Muscle of leg (tissue), 16 donors: ENCODE measurements at places on chromosomes 4 and X. TPM values are rescaled to one million over a fixed set of nuclear protein-coding genes. Genes with fewer than 3 reads are reported as not detected.
A peak's percentile ranks its signal among the peaks of the same experiment; 100 is the strongest.

Gene INTU
- 10.6 TPM for total RNA-seq

DNA sequence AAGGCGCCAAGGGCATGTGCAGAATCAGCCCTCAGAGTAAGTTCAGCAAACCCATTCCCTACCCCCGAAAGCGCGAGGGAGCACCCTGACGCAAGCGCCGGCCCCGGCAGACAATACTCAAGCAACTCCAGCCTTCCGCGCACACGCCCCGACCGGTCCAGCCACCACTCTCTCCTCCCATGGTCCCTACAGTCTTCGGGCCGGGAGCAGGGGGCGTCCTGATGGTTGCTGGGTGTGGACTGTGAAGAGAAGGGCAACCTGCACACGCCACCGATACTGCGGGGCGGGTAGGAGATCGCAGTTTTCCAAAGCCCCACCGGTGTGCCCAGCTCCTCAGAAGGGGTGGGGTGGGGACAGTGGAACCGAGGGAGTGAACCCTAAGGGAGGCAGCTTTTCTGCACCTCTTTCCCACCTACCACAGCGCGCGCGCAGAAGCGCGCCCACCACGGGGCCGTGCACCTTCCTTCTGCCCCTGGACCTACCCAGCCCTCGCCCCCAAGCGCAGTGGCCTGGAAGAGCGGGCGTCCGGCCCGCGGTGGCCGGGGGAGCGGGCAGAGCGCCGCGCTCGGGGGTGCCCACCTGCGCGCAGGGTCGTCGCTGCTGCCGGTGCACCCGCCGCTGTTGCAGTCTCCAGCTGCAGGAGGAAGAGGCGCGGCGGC is 650.2 kb upstream of the DIPK2B start:
- peak; percentile 8 for DNase-seq

- DNase-seq = no peak
Observed at GRCh38 chrX:26071618-26072017, 66.5 kb upstream of the MAGEB18 start.

- DNase-seq = no peak
Observed at GRCh38 chr4:41039317-41039716, 175.0 kb downstream of the APBB2 start.

DNA sequence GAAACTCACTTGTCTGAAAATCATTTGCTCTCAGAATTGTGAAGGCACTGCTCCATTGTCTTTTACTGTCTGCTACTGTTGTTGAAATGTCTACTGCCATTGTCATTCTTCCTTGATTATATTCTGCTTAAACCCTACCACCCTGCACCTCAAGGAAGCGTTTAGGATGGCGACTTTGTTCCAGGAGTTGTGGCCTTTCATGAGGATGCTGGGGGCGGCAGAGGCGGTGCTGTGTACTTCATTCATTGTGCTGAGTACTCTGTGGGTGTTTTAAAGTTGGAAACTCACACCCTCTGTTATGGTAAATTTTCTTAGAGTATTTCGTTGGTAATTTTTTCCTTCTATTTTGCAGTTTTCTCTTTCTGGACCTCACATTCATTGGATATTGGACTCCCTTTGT is 258.9 kb downstream of the TENM3 start:
- DNase-seq = no peak

Gene LEF1
- 3.4 TPM for total RNA-seq

GRCh38 chrX:124415115-124415800 is 68.9 kb downstream of the SH2D1A start:
- DNase-seq = no peak

Gene ABCB7
- 20.1 TPM for total RNA-seq
